ENCODE measurements at places on chromosomes 6 and 20.

GRCh38 chr6:157908369-157909281 lies 73.0 kb upstream of the SYNJ2 start:
- DNase-seq, result no peak

DNA sequence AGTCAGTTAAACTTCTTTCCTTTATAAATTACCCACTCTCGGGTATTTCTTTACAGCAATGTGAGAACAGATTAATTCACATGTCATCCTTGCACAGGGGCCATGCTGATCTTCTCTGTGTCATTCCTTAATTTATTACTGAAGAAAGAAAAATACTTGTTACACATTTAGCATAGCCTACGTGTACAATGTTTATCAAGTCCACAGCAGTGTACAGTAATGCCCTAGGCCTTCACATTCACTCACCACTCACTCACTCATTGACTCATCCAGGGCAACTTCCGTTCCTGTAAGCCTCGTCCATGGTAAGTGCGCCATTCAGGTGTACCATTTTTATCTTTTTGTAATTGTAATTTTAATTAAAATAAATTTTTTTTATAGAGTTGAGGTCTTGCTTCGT lies 73.6 kb downstream of the RSPH3 start:
- no peak for DNase-seq

- no peak for DNase-seq
These were observed 32.5 kb upstream of the ADIG start for GRCh38 chr20:38548356-38549083.

DNA sequence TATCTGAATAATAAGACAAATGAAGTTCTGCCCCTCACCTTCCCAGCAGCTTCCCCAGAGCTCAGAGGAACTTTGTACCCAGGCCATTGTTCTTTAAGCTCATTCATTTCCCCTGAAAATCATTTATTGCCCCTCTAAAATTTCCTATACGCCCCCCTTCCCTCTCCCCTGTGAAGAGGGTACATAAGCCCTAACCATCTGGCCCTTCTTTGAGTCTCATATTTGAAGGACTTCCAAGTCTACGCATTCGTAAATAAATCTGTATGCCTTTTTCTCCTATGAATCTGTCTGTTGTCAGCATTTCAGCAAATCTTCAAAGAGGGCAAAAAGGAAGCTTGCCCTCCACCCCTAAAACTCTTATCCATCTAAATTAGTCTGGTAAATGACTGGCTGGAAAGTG lies 73.1 kb upstream of the DST start:
- DNase-seq, result no peak

- no peak for DNase-seq
These were observed 384 bp upstream of the MANEA start for GRCh38 chr6:95576998-95577303.

- peak; percentile 16 for DNase-seq
These were observed 416 bp downstream of the PTPRK start for GRCh38 chr6:128519931-128520435.

DNA sequence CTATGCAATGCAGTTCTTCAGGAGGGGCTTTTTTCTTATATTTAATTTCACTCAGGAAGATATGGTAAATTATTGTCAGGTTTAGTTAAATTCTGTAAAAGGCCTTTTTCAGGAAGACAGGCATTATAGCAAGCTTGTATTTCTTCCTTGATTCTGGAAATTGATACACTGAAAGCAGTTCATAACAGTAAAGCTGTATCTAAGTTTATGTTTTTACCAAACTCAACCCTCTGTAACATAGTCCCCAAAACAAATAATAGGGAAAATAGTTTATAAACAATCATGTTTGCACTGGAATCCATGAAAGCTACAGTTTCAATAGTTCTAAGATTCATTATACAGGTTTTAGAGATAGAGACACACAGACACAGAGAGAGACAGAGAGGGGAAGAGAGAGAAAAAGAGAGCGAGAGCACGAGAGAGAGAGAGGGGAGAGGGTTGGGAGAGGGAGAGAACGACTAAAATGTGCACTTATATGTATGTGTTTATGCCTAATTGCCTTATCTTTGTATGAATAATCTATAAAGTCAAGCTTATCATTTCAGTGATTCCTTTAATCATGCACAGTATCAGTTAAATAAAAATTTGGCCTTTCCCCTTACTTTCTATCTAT lies 454.4 kb downstream of the RFPL4B start:
- DNase-seq, result no peak

DNA sequence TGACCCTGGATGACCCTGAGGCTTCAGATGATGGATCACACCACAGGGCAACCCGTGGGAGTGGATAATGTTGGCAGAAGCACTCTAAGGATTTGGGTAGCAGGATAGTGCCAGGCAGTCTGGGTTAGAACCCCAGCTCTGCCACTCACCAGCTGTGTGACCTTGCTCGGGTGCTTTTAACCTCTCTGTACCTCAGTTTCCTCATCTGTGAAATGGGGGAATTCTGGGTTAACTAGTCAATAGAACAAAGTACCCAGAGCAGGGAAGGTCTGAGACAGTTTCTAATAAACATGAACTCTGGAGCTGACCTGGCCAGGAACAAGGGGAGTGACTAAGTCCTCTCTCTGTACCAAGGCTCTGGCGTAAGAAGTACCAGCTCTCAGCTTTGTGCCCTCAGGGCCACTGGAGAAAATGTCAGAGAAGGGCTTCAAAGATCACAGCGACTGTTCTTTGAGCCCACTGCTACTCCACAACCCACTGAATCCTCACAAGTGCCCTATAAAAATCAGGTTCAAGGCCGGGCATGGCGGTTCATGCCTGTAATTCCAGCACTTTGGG lies 14.7 kb upstream of the NOL4L start:
- no peak for DNase-seq

GRCh38 chr6:39797751-39798150 lies 5.6 kb downstream of the DAAM2 start:
- no peak for DNase-seq

DNA sequence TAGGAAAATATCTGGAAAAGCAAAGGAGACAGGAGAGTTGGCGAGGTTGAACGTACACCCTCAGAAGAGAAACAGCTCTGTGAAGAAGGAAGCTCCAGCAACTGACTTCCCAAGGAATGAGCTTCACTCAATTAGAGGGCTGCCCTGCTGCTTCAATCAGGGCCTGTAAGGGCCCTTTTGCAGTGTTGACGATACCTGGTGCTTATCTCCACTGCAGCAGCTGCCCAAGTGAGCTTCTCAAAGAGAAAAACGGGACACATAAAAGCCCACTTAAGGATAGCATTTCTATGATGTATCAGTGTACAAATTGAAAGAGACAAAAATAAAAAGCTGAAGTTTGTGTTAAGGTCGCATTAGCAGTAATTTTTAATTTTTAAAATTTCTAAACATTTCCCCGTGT lies 16.4 kb downstream of the SEC63 start:
- no peak for DNase-seq

DNA sequence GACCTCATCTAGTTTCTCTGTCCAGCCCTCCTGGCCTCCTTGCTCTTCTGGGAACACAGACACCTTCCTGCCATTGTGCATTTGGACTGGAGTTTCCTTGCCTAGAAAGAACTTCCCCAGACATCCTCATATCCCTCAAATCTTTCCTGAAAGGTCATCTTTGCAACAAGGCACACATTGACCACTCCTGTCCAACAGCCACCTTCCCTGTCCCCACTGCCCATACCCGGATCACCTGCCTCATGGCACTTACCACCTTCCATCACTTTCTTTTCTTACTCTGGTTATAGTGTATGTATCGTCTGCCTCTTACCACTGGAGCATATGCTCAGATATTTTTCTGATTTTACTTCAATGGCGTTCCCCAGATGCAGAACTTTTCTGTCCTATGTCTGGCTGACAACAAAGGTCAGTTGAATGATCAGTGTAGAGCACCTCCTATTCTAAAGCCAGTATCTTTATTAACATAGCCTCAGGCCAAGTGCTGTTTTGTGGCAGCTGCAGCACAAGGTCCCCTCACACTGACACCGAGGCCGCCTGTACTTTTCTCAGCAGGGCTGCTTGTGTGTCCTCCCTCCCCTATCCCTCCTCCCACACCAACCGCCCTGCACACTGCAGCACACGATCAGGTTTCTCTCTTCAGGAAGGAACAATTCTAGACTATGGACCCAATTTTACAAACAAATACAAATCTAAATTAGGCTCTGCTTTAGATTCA lies 4.1 kb downstream of the HLA-C start:
- DNase-seq, result no peak

- no peak for DNase-seq
These were observed 12.0 kb upstream of the GATA5 start for GRCh38 chr20:62487561-62488354.

Measured in stimulated activated CD4-positive, alpha-beta T cell treated with anti-CD3 and anti-CD28 coated beads, Interleukin-1b, Interleukin-23, amount 100 ng/mL, for 1 hour (primary cell).